Kidney (tissue), 22 donors: ENCODE measurements at places on chromosomes 1 and 21.

DNA sequence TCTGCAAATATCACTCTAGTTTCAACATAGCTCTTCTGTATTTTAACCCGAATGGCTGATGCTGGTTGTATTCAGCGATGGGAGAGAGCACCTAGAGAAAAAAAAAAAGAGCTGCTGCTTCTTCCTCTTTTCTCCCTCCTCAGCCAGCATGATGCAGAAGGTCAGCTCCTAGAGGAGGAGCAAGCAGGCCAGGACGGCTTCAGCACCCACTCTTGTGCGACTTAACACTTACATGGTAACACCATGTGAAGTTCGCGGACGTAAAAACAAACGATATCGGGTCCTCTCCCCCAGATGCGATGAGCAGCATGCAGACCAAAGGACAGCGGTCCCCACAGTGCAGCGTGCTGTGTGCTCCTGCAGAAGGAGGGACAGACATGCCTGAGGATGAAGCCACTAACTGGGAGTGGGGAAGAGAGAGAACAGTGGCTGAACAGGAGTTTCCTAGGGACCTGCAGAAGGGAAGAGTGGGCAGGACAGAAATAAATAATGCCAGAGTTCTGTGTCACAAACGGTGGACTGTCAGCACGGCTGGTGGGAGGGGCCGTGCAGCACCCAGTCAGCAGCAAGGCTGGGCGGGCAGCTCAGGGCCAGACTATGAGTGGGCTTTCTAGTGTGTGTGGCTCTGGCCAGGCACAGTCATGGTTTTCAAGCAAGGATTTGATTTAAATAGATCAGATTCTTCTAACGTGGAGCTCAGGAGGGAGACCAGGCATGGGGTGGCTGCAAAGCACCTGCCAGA, 11.4 kb upstream of the B3GALT5 start:
- H3K36me3 ChIP-seq: no peaks in the 10 kb centered on the region
- no peaks in the 10 kb centered on the region for H3K27me3 ChIP-seq
- H3K4me1 ChIP-seq: no peaks in the 10 kb centered on the region

GRCh38 chr21:31288191-31288590, 55.9 kb downstream of the TIAM1 start:
- H3K36me3 ChIP-seq: no peaks in the 10 kb centered on the region
- H3K4me1 ChIP-seq: no peaks in the 10 kb centered on the region
- H3K4me3 ChIP-seq: no peak overlapping the region
- no peaks in the 10 kb centered on the region for H3K27me3 ChIP-seq
- no peak for DNase-seq

GRCh38 chr21:38267136-38267755, 10.5 kb downstream of the KCNJ15 start:
- no peaks in the 10 kb centered on the region for H3K27me3 ChIP-seq
- H3K4me1 ChIP-seq: peaks cover 26% of the 10 kb centered on the region
- no peak for DNase-seq

DNA sequence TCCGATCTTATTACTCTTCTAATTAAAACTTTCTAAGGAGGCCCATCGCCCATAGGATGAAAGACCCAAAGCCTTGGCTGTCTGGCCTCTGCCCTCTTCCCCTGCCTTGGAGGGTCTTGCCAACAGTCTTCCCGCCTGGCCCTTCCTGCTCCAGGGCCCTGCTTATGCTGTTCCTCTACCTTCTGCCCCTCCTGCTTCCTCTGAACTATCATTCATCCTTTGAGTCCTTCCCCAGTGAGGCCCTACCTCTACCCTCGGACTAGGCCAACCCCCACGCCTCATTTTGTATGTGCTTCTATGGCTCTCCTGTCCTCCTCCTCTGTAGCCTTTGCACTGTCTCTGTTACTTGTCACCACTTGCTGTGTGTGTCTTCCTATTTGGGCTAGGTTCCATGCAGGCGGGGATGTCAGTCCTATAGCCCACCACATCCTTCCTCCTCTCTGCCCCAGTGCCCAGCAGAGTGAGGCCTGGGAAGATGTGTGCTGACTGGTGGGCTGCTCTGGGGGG, 5.4 kb downstream of the RUSC1 start:
- H3K4me1 ChIP-seq: peaks cover 17% of the 10 kb centered on the region
- DNase-seq: no peak
- no peak overlapping the region for H3K27ac ChIP-seq
- peaks cover 2% of the 10 kb centered on the region for H3K36me3 ChIP-seq
- no peak overlapping the region for H3K4me3 ChIP-seq

DNA sequence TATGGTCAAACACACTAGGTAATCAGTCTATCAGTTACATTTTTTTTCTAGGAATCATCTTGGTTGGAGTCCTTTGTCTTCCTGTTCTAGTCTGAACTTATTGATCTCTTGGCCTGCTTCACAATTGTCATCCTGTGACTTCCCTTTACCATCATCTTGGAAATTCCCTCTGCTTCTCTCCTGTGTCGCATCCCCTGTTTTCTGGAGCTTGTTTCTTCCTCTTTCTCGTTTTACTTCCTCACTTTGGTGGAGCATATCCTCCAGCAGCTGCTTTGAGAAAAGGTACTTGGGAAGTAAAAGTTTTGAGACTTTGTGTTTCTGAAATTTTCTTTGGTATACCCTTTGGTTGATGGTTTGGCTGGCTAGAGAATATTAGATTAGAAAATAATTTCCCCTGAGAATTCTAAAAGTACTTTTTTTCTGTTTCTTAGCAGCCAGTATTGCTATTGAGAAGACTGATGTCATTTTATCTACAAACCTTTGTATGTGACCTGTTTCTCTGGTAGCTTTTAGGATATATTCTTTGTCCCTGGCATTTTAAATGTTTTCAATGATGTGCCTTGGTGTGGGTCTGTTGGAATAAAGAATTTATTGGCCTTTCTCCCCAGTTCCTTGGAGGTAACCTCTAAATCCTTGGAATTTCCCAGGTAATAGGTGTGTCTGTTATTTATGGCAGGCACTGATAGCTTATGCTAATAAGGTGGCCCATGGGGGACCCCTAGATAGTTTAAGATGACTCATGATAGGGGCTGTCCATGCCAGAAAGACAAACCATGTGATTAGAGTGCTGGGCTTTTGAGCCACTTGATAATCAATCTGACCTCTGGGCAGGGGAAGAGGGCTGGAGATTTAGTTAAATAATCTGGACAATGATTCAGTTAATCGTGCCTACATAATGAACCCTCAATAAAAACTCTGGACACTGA, 6.1 kb upstream of the MYCL start:
- H3K27ac ChIP-seq: no peak overlapping the region
- H3K4me3 ChIP-seq: no peak overlapping the region
- H3K4me1 ChIP-seq: no peaks in the 10 kb centered on the region
- no peaks in the 10 kb centered on the region for H3K36me3 ChIP-seq

- no peaks in the 10 kb centered on the region for H3K36me3 ChIP-seq
- no peak overlapping the region for H3K4me3 ChIP-seq
- H3K27me3 ChIP-seq: peaks cover 5% of the 10 kb centered on the region
- DNase-seq: peak; percentile 82
- no peak overlapping the region for H3K27ac ChIP-seq
- no peaks in the 10 kb centered on the region for H3K4me1 ChIP-seq
Measured at GRCh38 chr1:228459091-228459993, 27.8 kb upstream of the RNF187 start.

DNA sequence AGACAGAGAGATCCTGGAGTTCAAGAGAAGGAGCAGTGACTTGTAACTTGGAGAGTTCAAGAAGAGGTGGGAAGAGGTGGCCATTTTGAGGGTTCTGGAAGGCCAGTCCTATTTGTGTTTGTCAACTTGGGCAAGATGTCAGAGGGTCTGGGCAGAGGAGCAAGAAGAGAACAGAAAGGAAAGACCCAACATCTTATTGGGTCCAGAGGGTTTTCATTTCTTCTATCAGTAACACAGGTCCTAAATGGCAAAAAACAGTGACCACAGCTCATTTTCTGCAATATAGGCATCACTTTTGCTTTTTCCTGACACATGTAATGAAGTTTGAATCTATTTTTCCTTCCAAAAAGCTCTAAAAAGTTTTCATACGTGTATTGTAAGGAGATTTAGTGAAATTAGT, 38.3 kb upstream of the MAP10 start:
- H3K27ac ChIP-seq: peak overlapping the region; percentile 53
- peaks cover 8% of the 10 kb centered on the region for H3K4me1 ChIP-seq

DNA sequence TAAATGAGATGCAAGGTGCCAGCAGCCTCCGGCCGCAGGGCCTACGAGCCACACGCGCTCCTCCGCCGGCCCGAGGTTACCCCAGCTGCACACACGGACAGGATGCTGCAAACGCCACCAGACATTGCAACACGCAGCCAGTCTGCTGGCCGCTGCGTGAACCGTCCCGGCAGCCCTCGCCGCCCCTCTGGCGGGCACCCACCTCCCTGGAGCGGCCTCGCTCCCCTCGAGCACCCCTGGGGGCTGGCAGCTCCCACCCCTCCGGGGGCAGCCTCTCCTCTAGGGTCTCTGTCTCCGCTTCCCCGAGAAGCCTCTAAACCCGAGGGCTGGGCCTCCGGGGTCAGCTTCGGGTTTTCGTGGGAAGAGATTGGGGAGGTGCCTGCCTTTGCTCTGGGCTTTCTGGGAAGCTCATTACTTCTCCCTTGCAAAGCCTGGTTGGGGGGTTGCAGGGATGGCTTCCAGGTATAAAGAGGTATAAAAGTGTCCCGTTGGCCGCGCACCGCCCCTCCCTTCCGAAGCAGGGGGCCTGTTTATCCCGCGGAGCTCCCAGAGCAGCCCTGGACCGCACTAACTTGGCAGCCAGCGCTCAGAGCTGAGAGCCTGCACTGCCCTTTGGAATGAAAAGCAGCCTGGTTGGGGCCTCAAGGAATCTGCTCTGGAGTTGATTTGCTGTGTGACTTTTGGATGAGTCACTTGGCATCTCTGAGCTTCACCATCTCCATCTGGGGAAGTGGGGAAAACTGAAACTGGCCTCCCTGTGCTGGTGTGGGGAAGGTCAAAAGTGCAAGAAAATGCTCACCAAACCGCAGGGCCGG, 21.8 kb downstream of the DHRS3 start:
- peak; percentile 97 for DNase-seq
- H3K27ac ChIP-seq: peak overlapping the region; percentile 95
- no peaks in the 10 kb centered on the region for H3K27me3 ChIP-seq
- H3K4me1 ChIP-seq: peaks cover 6% of the 10 kb centered on the region
- peaks cover 2% of the 10 kb centered on the region for H3K36me3 ChIP-seq

DNA sequence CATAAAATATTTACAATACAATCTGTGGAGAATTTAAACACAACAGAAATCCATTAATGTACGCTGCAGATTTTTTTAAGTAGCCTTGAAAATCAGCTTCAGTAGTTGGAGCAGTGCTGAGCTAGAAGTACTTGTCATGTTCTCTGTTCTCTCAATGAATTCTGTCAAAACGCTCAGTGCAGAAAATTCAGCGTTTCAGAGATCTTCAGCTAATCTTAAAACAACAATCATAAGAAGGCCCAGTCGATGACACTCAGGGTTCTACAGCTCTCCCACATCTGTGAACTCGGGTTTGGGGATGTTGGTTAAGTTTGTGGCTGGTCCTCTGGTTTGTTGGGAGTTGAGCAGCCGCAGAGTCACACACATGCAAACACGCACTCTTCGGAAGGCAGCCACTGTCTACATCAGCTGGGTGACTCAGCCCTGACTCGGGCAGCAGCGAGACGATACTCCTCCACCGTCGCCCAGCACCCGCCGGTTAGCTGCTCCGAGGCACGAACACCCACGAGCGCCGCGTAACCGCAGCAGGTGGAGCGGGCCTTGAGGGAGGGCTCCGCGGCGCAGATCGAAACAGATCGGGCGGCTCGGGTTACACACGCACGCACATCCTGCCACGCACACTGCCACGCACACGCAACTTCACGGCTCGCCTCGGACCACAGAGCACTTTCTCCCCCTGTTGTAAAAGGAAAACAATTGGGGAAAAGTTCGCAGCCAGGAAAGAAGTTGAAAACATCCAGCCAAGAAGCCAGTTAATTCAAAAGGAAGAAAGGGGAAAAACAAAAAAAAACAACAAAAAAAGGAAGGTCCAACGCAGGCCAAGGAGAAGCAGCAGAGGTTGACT, 161.2 kb downstream of the RUNX1 start:
- H3K4me3 ChIP-seq: peak overlapping the region; percentile 34
- DNase-seq: peak; percentile 93
- H3K27me3 ChIP-seq: peaks cover 55% of the 10 kb centered on the region
- H3K27ac ChIP-seq: peak overlapping the region; percentile 60

DNA sequence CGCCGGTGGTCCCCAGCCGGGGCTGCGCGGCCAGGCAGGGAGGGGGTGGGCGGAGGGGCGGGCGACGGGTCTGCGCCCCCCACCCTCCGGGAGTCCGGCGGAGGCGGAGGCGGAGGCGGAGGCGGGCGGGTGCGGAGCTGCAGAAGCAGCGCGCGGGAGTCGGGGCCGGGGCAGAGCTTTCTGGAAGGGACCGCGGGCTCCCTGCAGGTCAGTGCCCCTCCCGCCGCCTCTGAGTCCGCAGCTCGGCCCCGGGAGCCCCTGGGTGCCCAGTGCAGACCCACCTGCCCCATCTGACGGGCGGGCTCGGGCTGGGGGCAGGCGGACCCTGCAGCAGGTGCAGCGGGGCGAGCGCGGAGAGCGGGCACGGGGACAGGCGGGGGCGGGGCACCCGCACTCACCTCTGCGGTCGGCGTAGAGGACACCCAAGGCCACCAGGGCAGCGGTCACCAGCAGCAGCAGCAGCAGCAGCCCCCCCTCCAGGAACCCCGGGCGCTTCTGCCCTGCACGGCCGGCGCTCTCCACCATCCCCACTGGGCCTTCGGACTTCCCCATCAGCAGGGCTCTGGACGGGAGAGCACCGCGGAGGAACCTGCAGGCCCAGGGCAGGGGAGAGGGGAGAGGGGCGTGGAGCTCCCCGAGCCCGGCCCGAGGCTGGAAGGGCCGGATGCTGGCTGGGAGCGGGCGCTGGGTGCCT, 3.7 kb downstream of the MMEL1 start:
- no peaks in the 10 kb centered on the region for H3K4me1 ChIP-seq
- H3K4me3 ChIP-seq: no peak overlapping the region
- H3K27ac ChIP-seq: no peak overlapping the region

- no peak for DNase-seq
- peaks cover under 1% of the 10 kb centered on the region for H3K4me1 ChIP-seq
- H3K4me3 ChIP-seq: no peak overlapping the region
- no peaks in the 10 kb centered on the region for H3K27me3 ChIP-seq
- H3K27ac ChIP-seq: no peak overlapping the region
Measured at GRCh38 chr1:7674972-7675371, 96.1 kb upstream of the VAMP3 start.

- no peak overlapping the region for H3K4me3 ChIP-seq
- no peaks in the 10 kb centered on the region for H3K27me3 ChIP-seq
- DNase-seq: no peak
- H3K27ac ChIP-seq: no peak overlapping the region
- H3K4me1 ChIP-seq: no peaks in the 10 kb centered on the region
Measured at GRCh38 chr1:44262816-44263567, 49.7 kb downstream of the DMAP1 start.

DNA sequence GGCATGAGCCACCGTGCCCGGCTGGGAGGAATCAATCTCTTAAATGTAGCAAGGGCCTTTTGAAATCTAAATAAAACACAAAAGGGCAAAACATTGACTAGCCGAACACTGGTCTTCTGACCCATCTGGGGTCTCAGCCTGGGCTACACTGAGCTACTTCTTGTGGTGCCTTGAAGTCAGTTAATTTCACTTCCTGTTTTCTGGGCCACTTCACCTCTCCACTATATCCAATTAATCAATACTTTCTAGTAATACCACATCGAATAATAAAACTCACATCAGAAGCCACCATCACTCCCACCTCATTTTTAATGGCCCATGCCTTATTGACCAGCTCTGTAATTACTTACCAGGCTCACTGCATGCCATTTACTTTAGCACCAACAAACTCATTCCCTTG, 138.0 kb upstream of the SAMSN1 start:
- no peaks in the 10 kb centered on the region for H3K4me1 ChIP-seq
- DNase-seq: no peak
- no peaks in the 10 kb centered on the region for H3K36me3 ChIP-seq
- H3K27me3 ChIP-seq: no peaks in the 10 kb centered on the region

- no peak for DNase-seq
- H3K36me3 ChIP-seq: no peaks in the 10 kb centered on the region
- no peak overlapping the region for H3K4me3 ChIP-seq
- H3K4me1 ChIP-seq: no peaks in the 10 kb centered on the region
Measured at GRCh38 chr1:97158691-97159096, 437.1 kb downstream of the PTBP2 start.
